ENCODE measurements at places on chromosomes 1 and 21.

GRCh38 chr1:56541408-56541807, 38.0 kb downstream of the PLPP3 start:
- no peak for DNase-seq

- DNase-seq, result peak; percentile 22
Observed at GRCh38 chr1:37473431-37474045, 842 bp upstream of the ZC3H12A start.

- DNase-seq, result no peak
Observed at GRCh38 chr1:55074455-55074854, 35.1 kb downstream of the PCSK9 start.

DNA sequence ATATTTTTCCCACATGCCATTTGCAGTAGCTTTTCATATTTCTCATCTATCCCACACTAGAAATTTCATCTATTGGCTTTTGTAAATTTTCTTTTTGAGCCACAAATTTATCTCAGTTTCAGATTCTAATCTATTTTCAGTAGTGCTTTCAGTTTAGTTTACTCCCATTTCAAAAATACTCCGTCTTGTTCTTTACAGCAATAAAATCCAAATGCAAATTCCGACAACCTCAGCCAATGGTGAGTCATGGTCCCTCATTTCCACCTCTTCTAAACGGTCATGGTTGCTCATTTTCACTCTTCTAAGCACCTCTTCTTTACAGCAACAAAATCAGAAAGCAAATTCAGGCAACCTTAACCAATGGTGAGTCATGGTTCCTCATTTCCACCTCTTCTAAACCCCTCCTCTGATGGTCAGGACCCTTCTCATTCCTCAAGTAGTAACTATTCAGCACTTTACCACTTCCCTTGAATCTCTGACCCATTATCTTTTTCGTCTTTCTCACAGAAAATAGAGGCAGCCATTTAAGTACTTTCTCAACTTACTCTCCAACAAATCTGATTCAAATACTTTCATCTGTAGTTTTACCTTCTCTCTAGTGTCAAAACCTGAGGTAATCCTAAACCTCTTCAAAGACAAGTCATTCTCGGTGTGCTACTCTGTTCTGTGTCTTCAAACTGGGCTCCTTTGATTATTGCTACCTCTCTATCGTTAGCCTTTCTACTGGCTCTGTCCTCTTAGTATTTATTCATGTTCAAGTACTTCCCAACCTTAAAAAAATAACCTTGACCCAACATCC, 34.4 kb downstream of the C21orf91 start:
- DNase-seq, result peak; percentile 7

GRCh38 chr1:180981596-180982387, 40.9 kb downstream of the STX6 start:
- no peak for DNase-seq

GRCh38 chr1:173853074-173853473, 14.7 kb downstream of the GAS5 start:
- peak; percentile 62 for DNase-seq

- peak; percentile 85 for DNase-seq
Observed at GRCh38 chr21:34965200-34966174, 83.6 kb downstream of the RUNX1 start.

GRCh38 chr1:53078333-53079101, 16.5 kb downstream of the PODN start:
- DNase-seq, result no peak

- DNase-seq, result peak; percentile 77
Observed at GRCh38 chr1:15158506-15159165, 5.1 kb downstream of the TMEM51 start.

DNA sequence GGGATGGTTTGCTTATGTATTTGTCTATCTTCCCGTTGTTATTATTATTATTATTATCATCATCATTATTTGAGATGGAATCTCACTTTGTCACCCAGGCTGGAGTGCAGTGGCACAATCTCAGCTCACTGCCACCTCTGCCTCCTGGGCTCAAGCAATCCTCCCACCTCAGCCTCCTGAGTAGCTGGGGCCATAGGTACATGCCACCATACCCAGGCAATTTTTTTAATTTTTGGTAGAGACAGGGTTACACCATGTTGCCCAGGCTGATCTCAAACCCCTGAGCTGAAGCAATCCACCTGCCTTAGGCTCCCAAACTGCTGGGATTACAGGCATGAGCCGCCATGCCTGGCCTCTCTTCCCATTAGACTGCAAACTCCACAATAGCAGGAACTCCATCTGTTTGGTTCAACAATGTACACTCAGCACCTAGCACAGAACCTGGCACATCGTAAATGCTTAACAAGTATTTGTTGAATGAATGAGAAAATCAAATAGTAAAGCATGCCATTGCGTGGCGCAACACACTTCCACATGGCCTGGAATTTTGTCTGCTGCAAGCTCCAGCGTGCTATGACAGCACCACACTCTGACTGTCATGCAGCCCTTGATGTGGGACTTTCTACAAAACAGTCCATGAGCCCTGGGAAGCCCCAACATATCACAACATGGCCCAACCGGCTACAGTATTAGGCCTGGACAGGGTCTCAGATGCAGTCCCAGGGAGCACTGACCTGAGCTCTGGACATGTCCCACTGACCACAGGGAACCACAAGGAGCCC, 3.8 kb upstream of the TINAGL1 start:
- peak; percentile 55 for DNase-seq

- peak; percentile 26 for DNase-seq
Observed at GRCh38 chr1:1833916-1834325, 55.7 kb upstream of the NADK start.

- no peak for DNase-seq
Observed at GRCh38 chr1:2294725-2295078, 66.6 kb downstream of the SKI start.

GRCh38 chr1:37561133-37562132, 4.7 kb downstream of the DNALI1 start:
- peak; percentile 49 for DNase-seq

DNA sequence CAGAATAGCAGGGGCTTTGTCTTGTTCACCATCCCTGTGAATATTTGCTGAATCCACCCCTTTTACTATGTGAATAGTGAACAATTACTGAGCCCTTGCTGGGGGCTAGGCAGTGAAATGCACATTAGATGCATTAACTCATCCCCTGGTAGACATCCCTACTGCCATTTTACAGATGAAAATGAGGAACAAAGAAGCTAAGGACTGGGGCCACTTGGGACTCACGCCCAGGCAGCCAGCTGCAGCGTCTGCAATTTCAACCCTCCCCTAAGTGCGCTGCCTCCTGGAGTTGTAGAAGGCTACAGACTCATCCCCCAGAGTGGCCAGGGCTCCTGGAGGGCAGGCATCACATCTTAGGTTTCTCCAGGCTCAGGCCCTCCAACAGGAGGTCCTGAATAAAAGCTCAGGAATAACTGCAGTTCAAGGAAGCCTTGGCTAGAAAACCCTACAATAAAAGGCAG, 31.6 kb downstream of the CAPZB start:
- DNase-seq, result no peak

- no peak for DNase-seq
Observed at GRCh38 chr1:167128261-167129227, 34.7 kb downstream of the STYXL2 start.

DNA sequence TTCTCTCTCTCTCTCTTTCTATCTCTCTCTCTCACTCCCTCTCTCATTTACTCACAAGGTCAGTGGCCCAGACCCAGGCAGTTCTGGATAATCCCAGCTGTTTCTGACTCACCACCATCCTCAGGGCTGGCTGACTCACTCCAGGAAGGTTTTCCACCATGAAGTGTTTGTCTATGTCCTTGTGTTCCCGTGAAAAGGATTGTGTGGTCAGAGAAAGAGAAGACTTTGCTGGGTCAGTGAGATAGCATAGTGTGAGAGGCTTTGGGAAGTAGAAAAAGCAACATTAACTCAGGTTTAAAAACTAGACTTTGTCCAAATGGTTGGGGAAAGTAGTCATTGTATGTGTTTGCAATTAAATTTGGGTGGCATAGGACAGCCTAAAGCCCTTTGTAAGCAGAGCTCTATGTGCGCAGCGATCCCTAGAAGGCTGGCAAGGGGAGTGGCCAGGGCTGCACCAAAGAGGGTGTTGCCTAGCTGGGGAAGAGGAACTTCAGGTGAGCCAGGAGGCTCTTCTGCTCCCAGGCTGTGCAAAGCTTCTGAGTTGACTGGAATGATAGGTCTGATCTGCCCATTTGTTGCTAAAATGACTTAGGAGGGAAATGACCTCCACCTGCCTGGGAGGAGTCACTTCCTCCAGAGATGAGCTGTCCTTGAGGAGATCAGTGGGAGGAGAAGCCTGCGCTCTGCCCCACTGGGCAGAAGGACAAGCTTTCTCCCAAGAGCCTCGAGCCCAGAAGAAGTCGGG, 4.9 kb upstream of the CAPN2 start:
- DNase-seq, result peak; percentile 98
